Thoracic aorta (tissue), 2 donors: ENCODE measurements at places on chromosomes 5 and 9. TPM values are rescaled to one million over a fixed set of nuclear protein-coding genes. Genes with fewer than 3 reads are reported as not detected.

DNA sequence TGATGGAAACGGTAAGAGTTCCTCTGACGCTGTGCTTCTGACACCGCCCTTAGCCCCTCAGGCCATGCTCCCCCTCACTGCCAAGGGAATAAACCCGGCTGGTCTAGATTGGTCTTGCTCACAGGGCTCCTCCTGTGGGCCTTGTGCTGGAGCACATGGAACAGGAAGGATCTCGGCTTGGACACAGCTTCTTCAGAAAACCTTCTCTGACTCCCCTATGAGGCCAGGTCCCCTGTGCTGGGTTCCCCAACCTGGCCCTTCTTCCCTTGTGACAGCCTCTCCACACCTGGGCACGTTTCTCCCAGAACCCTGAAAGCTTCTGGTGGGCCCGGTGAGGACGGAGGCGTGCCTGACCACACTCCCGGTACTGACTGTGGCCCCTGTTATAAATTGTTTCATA is 8.2 kb downstream of the SPATA31E1 start:
- no peak for DNase-seq

DNA sequence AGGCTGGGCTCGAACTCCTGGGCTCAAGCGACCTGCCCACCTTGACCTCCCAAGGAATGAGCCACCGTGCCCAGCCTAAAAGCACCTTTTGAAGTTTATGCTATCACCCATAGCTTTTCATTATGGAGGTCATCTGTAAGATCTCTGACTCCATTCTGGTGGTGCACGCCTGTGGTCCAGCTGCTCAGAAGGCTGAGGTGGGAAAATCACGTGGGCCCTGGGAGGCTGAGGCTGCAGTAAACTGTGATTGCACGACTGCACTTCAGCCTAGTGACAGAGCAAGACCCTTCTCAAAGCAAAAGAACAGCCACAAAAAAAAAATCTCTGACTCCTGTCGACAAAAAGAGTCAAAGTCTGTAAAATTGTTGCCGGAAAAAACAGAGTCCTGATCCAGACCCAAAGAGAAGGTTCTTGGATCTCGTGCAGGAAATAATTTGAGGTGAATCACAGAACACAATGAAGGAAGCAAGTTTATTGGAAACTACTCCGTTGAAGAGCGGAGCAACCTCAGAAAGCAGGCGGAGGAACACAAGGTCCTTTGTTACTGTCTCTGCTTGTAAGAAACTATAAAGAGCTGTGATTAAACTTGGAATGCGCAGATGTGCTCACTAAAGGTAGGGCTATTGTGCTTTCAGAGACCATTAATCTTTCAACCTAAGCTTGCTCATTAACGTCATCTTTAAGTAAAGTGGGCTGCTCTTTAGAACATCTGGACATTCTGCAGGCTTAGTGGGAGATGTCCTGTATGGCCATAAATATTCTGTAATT is 2.0 kb upstream of the HAUS6 start:
- DNase-seq = no peak

Gene SPATA6L
- total RNA-seq = 1.8 TPM

Gene JAKMIP2
- 0.49 TPM for total RNA-seq

- DNase-seq = no peak
Measured at GRCh38 chr9:26775391-26775790, 117.2 kb downstream of the CAAP1 start.

DNA sequence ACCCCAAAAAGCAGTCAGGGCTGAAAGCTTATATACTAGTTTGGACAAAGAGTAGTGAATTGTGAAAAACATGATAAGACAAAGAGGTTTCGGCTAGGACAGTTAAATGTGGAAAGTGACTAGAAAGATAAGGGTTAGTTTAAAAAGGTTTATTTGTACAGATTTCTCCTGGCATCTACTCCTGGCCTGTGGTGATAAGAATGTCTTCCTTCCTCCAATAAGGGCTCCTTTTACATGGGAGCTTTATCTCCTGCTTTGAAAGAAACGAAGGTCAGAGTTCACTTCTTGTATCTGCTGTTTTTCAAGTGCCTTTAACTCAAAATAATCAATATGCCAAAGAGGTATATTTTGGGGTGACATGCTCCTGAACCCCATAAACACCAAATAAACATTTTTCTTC is 776.1 kb upstream of the COX7C start:
- no peak for DNase-seq

Gene PCDHGA4
- 11.4 TPM for total RNA-seq

GRCh38 chr5:87164409-87164808 is 103.3 kb upstream of the RASA1 start:
- DNase-seq = no peak

DNA sequence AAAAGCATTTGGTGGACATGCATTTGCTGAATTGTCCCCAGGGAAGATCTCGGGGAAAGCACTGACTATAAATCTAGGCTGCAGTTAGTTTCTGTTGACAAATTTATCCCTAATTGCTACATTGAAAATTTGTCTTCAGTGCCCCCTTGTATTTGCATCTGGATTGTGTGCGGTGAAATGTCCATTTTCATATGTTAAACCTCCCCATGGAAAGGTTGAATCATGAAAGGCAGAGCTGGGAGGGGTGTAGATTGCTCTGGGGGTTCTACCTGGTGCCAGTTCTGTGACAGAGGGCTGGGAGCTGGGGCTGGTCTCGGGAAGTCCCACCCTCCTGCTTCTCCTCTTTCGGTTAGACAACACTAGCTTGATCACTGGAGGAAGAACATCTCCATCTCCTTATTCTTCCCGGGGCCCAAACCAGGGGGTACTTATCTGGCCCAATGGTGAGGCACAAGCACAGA is 101.9 kb downstream of the GADD45G start:
- DNase-seq = no peak

Gene LCN9
- total RNA-seq = not detected

- DNase-seq = no peak
Measured at GRCh38 chr9:36901528-36901927, 132.5 kb downstream of the PAX5 start.

DNA sequence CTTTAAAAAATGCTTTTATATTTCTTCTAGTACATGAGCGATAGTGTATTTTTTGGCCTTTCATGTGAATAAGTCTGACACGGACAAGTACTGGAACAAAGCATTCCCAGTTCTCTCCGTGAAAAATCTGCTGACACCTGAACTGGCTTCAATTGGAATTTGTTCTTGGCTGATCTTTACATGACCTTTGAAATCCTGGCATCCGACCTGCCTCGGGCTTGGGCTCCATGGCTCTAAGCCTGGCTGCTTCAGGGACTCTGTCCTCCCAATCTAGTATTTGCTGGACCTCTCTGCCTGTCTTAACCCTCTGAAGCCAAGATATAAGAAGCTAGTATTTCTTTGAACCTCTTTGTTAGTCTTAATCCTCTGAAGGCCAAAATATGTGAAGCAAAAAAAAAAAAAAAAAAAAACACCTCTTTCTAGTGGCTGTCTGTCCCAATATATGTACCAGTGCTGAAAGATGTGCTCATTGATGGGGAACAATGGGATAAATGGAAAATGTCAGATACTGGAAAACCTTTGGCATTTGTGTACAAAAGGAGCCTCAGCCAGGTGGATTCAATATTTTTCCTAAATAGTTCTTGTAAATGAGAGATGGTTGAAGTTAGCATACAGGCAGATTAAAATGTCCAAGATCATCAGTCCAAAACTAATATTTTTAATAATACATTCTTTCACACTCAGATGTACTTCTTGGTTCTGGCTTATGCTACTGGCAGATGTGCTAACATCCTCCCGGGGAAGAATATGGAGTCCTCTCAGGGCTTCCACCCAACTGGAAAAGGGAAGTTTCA is 470.6 kb downstream of the TUSC1 start:
- DNase-seq = no peak

DNA sequence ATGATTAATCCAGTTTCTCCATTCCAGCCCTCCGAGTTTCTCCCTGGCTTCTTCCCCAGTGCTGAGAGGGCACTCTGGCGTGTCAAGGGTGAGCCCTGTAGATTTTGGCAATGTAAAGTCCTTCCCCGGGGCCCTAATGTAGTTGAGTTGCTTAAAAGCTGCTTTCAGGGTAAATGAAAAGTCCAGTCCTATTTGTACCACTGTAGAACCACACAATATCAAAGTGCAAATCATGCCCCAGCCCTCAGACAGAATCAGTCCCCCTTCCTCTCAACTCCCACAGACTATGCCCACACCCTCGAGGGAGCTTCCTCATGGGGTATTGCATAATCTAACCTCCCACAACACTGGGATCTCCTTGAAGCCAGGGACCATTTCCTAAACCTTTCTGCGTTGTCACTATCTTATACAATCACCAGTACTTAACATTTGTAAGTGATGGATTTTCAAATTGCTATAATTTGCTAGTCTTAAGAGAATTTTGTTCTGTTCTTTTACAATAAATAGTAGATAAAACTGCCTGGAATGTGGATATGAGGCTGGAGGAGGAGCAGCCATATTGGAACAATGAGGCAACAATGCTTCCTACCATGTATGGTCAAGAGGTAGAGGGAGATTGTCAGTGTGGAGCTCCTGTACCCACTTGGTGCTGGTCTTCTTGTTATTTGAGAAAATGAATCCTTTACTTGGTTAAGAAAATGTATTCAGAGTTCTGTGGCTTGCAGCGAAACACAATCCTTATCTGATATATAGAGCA is 34.4 kb downstream of the ZNF366 start:
- no peak for DNase-seq

Gene PDLIM4
- 81.0 TPM for total RNA-seq

DNA sequence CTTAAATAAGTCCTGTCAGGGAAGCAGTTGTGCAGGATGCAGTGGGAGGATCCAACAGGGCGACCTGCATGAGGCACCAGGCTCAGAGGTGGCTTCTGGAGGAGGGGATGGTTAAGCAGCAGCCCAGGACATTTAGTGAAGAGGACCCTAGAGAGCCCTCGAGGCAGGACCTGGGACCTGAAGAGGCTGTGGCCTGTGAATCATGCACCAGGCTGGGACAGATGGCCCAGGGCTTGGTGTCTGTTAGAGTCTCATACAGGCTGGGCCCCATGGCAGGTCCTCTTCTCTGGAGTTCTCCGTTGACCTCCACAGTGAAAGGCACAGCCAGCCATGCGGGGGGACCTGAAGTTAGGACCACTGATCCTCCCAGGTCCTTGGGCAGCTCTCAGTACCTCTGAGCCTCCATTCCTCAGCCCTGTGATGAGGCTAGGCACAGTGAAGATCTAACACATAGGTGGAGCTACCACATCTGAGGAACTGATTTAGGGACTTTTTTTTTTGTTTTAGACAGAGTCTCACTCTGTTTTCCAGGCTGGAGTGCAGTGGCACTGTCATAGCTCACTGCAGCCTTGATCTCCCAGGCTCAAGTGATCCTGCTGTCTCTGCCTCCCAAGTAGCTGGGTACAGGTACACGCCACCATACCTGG is 60.8 kb upstream of the GARNL3 start:
- no peak for DNase-seq

Gene CERCAM
- total RNA-seq = 51.8 TPM

Gene SLC25A48
- 0.78 TPM for total RNA-seq

Gene SH3GLB2
- 184 TPM for total RNA-seq

GRCh38 chr5:76590027-76590426 is 33.2 kb downstream of the F2RL2 start:
- DNase-seq = no peak

Gene NRARP
- total RNA-seq = 16.9 TPM
